Left ventricle myocardium superior (tissue), 1 donor: ENCODE measurements at places on chromosomes 2 and 18.

DNA sequence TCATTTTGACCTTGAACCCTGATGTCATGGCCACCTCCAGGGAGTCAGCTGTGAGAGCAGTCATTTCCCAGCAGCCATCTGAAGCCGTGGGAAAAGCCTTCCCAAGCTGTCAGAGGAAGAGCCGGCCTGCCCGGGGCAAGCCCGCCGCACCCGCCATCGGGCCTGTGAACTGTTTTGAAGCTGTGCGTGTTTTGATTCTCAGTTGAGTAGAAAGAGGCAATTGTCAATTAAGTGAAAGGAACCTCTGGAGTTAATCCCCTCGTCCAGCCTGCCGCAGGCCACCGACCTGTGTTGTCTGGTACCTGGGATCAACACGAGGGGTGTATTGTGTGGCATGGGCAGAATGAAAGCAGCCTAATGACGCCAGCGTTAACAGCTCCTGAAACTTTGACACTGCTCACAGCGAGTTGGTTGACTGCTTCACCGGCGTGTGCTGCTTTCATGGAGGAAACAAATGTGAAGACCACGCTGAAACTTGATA lies 318.4 kb downstream of the AGAP1 start:
- no peak for DNase-seq

DNA sequence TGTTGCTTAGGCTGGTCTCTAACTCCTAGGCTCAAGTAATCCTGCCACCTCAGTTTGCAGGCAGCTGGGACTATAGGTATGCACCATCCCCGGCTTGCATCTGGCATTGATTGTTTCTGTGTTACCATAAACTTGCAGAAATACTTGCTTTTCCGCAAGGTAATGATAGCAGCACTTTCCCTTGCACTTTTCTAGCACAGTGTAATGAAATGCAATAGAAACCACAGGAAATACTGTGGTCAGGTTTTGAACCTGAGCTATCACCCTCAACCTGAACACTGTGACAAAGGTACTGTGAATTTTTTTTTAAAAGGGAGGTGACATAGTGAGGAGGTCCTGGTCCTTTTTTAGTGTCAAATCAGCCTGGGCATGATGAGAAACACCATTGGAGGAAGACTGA lies 38.3 kb downstream of the DHRS9 start:
- no peak for DNase-seq

DNA sequence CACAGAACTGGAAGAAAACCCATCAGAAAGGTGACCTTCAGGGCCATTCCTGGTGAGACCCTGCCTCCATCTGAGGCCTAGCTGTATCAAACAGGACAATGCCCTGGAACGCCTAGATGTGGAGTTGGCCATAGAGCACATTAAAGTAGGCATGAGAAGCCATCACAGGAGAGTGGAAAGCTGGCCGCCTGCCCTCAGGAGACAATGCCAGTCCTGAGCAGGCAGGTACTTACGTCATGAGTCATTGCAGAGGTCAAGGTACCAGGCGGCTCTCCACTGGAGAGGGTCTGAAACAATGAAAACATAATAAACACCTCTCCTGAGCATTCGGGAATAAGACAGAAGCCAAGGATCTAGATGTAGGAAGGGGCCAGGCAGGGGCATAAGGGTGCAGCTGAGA lies 68.6 kb downstream of the CCDC93 start:
- no peak for DNase-seq

DNA sequence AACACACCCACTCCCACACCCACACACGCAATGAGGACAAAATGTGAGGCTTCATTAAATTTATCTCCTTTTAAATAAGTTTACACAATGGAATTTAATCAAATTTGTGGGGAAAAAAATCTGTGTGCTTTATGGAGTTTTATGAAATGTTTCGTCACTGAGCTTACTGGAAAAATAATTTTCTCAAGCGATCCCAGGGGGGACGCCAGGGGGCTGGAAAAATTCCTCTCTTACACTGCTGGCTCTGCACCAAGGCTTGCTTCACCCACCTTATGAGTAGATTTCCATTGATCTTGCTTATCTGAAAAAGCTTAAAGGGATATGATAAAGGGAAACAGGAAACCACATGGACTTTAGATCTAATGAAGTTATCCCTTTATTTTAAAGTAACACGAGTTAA lies 95.5 kb downstream of the CABYR start:
- DNase-seq, result peak; percentile 47

- DNase-seq, result peak; percentile 23
These were observed 31.0 kb downstream of the GLI2 start for GRCh38 chr2:120766470-120767351.

GRCh38 chr2:35530615-35531135 lies 824.9 kb upstream of the CRIM1 start:
- DNase-seq, result no peak

GRCh38 chr2:129849559-129850160 lies 129.8 kb upstream of the RAB6C start:
- DNase-seq, result no peak

- no peak for DNase-seq
These were observed 274.6 kb upstream of the CCDC68 start for GRCh38 chr18:55233857-55234256.

DNA sequence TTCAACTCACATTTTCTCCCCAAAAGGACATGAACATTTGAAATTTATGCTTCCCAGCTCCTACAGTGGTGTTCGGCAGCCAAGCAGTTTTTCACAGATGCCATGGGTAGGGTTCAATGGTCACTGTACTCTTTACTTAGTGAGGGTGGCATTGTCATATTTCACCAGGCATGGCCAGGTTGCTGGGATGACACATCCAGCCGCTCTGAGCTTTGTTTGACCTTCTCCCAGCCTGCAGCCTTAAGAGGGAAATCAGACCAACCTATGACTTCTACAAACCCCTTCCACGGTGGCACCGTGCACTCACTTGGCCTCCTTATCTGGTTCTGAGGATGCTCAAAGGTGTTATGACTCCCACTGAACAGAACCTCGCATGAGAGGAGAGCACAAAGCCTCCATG lies 108.4 kb upstream of the SH3BP4 start:
- DNase-seq, result no peak

DNA sequence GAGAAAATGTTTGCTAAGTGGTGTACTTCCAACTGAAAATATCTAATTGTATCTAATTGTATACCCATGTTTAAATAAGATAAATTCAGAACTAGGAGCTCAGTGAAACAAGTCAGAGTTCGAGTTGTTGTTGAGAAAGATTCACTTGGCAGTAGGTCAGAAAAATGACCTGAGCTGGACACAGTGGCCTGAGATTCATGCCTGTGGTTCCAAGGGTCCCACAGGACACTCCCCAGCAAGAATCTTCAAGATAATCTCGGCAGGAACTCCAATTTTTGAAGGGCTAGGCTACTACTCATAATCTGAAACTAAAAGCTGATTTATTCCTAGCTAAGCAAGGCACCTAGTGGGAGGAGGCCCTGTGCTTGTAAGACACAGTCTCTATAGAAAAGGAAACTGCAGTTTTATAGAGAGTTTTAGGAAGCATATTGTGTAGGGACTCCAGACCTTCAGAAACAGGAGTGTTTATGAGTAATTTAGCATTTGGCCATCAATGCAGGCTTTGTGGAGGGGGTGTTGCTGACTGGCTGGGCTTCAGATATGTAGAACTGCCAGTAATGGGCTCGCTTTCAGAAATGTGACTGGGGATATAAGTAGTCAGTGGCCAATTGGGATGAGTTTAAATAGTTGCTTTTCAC lies 43.2 kb downstream of the SP140 start:
- DNase-seq, result no peak

DNA sequence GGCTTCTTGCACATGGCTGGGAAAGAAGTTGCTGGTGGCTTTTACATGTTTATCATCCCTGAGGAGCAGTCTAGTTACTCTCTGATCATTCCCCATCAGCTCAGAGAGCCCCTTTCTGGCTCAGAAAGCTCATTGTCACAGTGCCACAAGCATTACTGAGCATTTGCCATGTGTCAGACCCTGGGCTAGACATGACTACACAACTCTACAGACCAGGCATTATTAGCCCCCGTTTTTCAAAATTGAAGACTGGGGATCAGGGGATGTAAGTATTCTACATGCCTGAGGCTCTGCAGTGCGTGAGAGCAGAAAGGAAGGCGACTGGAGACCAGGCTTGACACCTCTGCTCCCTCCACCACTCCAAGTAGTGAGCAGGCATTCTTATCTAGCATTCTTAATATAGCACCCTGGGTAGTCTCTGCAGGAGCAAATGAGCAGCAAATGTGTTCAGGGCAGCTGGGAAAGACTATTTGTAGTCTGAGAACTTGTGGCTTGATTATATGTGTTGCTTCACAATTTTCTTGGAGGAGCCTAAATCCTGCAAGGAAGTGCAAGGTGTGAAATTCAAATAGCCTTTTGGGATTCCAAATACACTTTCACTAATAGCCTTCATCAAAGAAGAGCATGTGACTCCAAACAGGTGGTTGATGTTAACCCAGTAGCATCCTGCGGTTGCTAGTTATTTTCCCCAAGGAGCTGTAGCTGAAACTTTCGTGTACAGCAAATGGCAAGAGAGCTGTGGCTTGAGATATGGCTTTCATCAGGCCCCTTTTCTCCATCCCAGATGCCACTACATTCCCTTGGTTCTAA lies 143.2 kb downstream of the DDX1 start:
- no peak for DNase-seq

- no peak for DNase-seq
These were observed 477.1 kb upstream of the ID2 start for GRCh38 chr2:8204711-8205110.

DNA sequence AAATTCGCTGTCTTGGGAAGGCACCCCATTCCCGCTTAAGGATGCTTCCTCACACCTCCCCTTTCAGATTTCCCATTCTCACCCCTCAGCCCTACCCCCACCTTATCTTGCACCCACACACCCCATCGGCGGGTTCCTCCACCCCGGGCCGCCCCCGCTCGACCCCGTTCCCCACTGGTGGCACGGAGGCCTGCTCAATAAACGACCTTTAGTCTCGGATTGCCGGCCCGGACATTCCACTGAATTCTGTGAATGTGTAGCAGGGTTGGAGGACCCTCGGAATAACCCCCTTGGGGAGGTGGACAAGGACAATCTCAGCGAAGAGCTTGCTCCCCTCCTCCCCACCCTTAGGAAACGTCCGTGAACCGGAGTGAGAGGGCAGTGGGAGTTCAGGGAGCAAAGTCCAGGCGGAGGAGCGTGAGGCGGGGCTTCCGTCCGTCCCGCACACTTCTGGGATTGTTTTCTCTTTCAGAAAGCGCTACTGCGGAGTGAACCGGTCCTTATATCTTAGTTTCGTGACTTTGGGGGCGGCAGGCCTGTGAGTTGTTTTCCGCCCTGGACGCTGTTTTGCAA lies 2.8 kb upstream of the LBX2 start:
- peak; percentile 37 for DNase-seq

DNA sequence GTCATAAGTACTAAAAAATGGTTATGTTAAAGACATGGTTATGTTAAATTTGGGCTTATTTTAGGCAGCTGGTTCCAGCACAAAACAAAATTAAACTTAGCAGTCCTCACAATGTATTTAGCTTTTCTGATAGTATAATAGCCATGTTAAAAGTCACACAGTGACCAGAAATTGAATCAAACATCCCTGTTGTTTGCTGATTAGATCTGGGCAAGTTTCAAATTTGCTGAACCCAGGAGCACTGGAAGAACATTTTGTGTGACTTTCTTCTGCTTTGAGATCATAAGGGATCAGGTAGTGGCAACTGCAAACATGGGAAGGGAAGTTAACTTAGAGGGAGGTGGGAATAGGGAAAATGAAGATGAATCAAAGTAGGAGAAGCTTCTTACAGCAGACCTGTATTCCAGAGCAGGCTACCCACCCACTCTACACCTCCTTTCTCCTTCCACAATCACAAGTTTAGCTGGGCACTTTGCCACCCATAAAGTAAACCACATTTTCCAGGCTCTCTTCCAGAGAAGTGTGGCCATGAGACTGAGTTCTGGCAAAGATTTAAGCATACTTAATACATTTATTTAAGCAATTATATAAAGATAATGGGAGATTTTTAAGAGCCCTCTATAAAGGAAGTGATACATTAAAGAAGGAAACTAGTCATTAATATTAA lies 616.1 kb upstream of the LRATD1 start:
- no peak for DNase-seq

DNA sequence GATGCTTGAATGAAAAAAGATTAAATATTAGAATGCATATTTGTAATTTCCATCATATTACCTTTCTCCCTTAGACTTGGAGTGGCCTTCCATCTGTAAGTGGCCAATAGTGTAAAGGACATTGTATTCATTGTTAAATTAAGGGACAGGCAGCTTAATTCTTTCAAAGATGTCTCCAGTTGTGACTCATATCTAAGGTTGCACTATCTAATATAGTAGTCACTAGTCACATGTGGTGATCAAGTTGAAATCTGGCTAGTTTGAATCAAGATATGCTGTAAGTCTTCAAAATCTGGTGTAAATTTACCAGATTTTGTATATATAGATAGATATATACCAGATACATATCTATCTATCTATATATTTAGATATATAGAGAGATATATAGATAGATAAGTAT lies 52.4 kb upstream of the AGPS start:
- DNase-seq, result no peak

DNA sequence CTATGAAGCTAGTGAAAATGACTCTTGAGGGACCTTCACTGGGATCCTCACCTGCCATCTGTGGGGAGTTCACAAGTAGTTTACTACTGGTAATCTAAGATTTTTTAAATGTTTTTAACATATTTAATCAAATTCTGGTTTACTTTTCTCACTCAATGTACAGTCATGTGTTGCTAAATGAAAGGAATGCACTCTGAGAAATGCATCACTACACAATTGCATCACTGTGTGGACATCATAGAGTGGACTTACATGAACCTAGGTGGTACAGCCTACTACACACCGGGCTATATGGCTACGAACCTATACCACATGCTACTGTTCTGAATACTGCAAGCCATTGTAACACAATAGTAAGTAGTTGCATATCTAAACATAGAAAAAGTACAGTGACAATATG lies 528.0 kb downstream of the BCL11A start:
- DNase-seq, result no peak

- no peak for DNase-seq
These were observed 38.5 kb downstream of the PNO1 start for GRCh38 chr2:68196120-68196716.

- DNase-seq, result peak; percentile 56
These were observed 27.3 kb downstream of the RNF144A start for GRCh38 chr2:6944555-6944954.

DNA sequence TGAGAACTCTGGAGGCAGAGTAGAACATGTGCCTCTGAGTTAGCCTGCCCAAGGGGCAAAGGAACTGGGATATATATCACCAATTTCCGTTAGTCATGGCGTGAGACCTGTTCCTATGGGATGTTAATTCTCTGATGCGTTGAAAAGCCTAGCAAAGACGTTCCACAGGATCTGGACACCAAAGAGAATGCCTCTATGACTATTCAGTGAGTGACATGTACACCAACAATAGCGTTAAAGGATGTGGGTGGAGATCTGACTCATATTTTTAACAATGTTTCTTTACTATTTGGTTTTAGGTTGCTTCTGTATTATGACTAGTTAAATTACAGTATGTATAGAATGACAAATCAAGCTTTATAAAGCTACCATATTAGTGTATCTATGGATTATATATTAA lies 320.9 kb upstream of the MC4R start:
- no peak for DNase-seq

- DNase-seq, result no peak
These were observed 252.2 kb upstream of the CDH7 start for GRCh38 chr18:65498605-65499004.
